Fibroblast of lung (primary cell): ENCODE measurements at places on chromosomes 3 and 15.

DNA sequence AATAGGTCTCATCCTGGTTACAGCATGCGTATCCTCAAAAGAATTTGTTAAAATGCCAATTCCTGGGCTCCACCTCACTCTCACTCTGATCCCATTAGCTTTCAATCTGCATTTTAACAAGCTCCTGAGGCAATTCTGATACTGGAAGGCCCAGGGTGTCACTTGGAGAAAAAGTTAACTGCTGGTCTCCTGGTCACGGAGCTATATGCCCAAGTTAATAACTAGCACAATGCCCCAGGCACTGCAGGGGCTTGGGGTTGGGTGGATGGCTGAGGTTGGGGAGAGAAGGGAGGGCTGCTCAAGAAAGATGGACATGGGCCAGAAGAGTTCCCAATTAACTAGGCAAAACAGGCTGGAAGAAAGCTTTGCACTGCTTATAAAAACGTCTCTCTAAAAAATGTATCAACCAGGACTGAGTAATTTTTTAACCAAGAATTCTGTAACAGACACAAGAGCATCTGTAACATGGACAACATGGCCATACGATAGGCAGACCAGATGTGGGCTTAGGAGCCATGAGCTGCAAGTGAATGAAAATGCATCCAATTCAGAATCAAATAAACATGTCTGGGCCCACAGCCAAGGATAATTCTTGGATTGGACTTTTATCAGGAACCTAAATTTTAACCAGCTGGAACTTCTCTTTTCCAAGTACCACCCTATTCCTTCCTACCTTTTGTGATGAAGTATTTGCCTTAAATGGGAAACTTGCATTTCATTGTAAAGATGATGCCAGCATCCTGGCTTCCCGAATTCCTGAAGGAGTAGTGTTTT lies 4.2 kb downstream of the IL17RD start:
- DNase-seq, result peak; percentile 59

- no peak for DNase-seq
Measured at GRCh38 chr3:156131241-156131640, 10.9 kb downstream of the KCNAB1 start.

- no peak for DNase-seq
Measured at GRCh38 chr3:129469026-129469425, 29.0 kb downstream of the IFT122 start.

DNA sequence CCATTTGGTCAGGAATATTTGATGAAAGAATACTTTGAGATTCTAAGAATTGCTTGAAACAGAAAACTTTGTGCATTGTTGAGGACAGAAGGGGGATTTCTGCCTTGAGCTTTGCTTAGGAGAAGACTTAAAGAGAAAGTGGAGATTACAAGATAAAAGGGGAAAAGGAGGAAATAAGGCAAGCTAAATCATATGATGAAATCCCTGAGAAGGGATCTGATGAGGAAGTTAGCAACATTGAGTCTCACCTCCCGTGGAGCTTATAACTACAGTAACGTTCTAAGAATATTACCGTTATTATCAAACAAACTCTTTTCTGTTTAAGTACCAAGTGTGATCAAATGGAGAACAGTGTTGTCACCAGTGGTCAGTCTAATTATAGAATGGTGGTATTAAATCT lies 414.7 kb upstream of the NAALADL2 start:
- DNase-seq, result no peak

DNA sequence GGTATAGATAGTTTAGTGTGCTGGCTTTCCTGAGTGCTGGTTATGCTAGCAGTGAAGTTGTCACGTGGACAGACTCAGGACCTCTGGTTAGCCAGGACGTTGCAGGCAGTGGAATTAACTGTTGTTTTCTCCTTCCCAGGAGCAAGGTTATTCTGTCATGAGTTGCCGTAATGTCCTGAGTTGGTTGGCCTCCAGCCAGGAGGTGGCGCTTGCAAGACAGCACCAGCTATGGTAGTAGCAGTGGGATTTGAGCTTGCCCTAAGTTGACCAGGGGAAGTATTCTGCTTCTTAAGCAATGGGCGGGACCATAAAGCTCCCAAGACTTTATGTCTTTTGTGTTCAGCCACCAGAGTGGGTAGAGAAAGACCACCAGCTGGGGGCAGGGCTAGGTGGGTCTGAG lies 240.7 kb upstream of the DNAJC19 start:
- no peak for DNase-seq

- no peak for DNase-seq
Measured at GRCh38 chr3:81308306-81308705, 453.1 kb downstream of the GBE1 start.

DNA sequence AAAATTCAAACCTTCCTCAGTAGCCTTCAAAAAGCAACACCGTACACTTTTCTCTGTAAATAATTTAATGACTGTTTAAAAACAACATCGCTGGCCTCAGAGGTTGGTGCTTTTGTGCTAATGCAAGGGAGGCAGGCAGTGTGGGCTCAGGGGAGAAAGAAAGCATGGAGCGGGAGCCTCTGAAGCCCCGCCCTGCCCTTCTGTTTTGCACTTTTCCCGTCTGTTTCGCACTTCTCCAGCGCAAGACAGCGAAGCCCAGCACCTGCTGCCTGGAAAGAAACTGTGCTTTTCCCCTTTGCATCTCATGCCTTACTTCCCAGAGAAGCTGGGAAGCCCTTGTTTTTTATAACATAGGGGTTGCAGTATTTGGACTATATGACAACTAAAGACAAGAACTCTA lies 23.1 kb downstream of the TRPM1 start:
- no peak for DNase-seq

GRCh38 chr3:142501004-142501926 lies 53.4 kb upstream of the XRN1 start:
- peak; percentile 81 for DNase-seq

DNA sequence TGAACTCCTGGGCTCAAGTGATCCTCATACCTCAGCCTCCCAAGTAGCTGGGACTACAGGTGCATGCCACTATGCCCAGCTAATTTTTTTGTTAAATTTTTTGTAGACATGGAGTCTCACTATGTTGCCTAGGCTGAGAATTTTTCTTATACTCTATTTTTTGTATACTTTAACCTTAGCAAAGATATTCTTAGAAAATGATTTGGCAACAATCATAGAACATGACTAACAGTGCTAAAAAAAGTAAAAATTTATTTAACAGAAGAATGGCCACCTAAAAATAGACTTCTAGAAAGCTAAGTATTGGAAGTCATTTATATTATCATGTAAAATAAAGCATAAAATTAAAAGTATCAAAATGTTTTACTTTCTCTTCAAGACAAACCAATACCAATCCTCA lies 322.3 kb downstream of the PLCL2 start:
- DNase-seq, result peak; percentile 4

- DNase-seq, result no peak
Measured at GRCh38 chr3:163476179-163476578, 1602.1 kb downstream of the SI start.

DNA sequence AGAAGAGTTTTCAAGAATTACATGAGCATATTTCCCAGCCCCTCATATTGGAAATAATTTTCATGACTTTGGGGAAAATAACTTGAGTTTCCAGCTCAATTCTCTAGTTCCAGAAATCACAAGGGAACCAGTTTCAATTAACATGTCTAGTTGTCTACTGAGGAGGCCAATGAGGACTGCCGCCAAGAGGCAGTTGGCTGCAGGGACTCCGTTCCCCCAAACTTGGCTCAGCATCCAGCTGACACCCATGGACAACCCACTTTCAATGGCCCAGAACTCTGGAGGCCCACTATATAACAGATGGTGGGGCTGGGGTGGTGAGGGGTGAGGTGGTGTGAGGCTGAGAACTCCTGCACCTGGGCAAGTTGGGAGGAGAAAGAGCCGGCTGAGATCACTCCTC lies 86.5 kb upstream of the TNFAIP8L3 start:
- DNase-seq, result no peak
